ENCODE measurements at places on chromosomes 5 and 9.

DNA sequence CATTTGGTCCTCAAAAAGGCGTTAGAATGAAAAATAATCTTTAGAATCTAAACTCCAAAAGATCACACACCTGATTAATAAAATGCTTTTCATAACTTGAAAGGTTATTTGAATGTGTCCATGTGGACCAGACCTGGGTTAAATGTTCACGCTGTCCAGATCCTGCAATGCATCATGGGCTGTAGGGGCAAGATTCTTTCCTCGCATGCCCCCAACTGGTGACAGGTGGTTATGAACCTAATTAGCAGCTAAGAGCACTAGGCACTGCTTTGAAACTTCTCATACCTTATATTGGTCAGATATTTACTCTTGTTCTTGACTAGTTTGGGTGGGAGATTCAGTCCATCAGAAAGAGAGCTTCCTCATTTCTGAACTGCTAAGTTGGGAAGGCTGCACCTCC is 19.3 kb upstream of the PIP5K1B start:
- no peak for DNase-seq

- no peak for DNase-seq
These were observed 8.3 kb upstream of the NRARP start for GRCh38 chr9:137310189-137311052.

GRCh38 chr5:57736716-57737115 is 254.1 kb upstream of the ACTBL2 start:
- no peak for DNase-seq

GRCh38 chr5:17734011-17734410 is 99.8 kb downstream of the TAF11L14 start:
- no peak for DNase-seq

DNA sequence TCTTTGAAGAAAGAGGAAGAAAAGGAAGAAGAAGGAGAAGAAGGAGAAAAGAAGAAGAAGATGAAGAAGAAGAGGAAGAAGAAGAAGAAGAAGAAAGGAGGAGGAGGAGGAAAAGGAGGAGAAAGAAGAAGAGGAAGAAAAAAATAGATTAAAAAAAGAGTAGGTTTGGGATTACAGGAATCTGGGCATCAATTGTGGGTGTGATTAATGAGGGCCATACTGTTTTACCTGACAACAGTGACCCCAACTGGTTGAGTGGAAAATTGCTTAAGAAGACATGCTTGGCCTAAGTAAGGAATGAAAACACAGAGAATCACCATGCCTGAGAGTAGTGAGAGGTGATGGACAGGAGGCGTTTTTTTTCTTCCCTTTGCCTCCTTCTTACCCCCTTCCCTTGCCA is 114.6 kb downstream of the FAM170A start:
- DNase-seq = no peak

GRCh38 chr5:14442536-14442935 is 139.1 kb upstream of the OTULINL start:
- DNase-seq = no peak

Measured in stimulated activated CD8-positive, alpha-beta memory T cell treated with anti-CD3 and anti-CD28 coated beads, Interleukin-2, amount 100 ng/mL, for 1 hour (primary cell).